ENCODE measurements at places on chromosomes 7 and 10.
A peak's percentile ranks its signal among the peaks of the same experiment; 100 is the strongest.

GRCh38 chr10:67606572-67606971 lies 89.4 kb downstream of the CTNNA3 start:
- no peak for DNase-seq

DNA sequence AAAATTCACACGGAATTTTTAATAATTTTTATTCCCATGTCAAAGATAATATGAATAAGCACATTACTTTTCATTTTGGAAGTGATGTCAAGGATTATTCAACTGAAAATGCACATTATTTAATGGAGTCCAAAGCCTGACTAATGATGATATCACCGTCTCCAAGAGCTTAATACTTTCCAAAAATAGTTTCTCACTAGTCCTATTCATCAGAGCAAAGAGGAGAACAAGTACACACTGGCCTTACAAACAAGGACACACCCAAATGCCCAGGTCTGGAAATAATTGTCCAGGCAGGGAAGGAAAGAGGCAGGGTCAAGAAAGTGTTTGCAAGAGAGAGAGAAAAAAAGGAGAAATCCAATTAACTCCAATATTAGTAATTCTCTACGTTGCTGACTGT lies 216.8 kb upstream of the CCDC6 start:
- DNase-seq: no peak

GRCh38 chr10:71447676-71448075 lies 51.0 kb downstream of the CDH23 start:
- no peak for DNase-seq

- no peak for DNase-seq
These were observed 453.4 kb upstream of the NFE2L3 start for GRCh38 chr7:25698451-25699113.

- no peak for DNase-seq
These were observed 31.9 kb downstream of the SH2B2 start for GRCh38 chr7:102318482-102318971.

DNA sequence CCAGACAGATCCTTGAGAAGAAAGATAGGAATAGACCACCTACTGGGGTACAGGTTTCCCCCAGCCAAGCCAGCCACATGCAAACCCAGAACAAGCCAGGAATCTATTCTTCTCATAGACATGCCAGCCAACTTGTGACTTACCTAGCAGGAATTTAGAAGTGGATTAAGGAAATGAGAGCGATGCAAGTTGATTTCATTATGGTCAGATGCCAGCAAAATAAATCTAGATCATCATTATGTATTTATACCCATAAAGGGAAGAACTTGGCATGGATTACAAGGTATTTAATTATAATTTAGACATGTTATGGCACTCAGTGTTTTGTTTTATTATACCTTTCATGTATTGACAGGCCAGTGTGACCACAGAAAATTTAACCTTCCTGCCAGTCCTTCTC lies 32.8 kb downstream of the SLC35G1 start:
- no peak for DNase-seq

GRCh38 chr7:24152877-24153472 lies 131.0 kb upstream of the NPY start:
- DNase-seq: no peak

GRCh38 chr10:49349390-49349789 lies 46.5 kb downstream of the DRGX start:
- no peak for DNase-seq

- peak; percentile 71 for DNase-seq
These were observed 19.9 kb downstream of the ANKRD22 start for GRCh38 chr10:88831709-88832108.

DNA sequence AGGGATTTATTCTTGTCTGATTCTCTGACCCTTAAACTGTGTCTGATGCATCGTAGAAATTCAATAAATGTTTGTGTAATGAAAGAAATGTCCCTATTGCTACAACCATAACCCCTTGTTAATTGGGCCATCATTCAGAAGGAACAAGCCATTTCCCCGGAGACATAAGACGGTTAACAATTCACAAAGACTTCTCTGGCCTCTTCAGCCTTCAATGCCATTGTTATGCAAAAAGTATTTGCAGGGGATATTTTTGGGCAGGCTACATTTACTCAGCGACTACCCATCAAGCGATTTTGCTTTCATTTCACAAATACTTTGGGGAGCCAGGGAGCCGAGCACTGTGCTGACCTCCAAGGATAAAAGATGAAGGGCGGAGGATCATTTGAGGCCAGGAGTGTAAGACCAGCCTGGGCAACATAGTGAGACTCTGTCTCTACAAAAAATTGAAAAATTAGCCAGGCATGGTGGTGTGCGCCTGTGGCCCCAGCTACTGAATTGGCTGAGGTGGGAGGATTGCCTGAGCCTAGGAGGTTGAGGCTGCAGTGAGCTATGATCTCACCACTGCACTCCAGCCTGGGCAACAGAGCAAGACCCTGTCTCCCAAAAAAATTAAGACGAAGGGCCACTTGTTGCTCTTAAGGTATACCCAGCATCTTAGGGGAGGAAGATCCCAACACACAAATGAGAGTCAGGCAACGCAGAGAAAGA lies 20.0 kb upstream of the SDK1 start:
- no peak for DNase-seq

DNA sequence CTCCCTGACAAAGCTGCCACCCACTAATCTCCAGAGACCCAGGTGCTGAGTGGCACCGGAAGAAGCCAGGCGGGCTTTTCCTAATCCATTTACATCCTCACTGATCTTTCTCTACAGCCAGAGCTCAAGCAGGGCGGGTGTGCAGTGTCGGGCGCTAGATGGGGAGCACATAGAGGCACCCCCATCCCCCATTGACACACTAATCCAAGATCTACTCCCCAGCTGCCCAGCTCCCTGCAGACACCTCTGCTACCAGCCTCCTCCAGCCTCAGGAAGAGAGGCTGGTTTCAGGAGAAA lies 22.2 kb downstream of the FRMPD2 start:
- DNase-seq: no peak

DNA sequence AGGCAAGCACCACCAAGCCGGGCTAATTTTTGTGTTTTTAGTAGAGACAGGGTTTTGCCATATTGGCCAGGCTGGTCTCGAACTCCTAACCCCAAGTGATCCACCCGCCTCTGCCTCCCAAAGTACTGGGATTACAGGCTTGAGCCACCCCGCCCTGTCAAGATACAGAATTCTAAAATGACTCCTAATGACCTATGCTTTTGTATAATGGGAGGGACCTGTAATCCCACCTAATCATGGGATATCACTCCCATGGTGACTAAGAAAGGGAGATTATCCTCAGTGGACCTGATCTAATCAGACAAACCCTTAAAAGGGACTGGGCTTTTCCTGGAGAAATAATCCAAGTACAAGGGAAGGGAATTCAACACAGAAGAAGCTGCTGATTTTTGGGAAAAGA lies 28.8 kb downstream of the SAMD8 start:
- no peak for DNase-seq

DNA sequence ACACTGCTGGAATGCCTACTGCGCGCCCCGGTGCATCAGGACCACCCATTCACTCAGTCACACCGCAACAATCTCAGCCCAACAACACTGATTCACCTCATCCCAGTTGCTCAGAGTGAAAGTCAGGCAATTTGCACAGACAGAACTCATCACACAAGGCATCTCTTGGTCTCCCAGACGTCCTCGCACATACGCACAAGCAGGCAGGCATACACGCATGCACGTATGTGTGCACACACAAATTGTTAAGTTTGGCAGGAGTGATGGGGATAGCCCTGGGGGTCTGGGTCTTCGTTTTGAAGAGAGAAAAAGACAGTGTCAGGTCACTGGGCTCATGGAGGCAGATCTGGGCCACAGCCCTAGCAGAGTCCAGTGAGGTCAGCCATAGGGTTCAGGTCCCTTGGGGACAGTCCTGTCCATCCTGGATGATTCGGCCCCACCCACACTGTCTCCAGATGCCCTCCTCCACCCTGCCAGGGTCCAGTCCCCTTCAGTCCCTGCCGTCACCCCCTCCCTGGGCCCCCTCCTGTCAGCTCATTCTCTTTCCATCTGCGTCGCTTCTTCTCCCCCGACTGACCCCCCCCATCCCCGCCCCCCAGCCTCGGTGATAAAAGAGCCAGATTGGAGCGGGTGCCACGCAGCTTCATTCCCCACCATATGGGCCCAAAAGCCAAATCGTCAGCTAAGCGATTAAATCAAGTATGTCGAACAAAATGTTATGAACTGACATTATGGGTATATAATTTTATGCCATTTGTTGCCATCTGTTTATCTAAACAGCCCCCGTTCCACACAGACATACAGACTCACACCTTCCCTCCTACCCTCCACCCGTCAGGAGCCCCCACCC lies 48.5 kb upstream of the SLF2 start:
- no peak for DNase-seq
